M059J (cell line): ENCODE measurements at places on chromosomes 3 and 15. TPM values are rescaled to one million over a fixed set of nuclear protein-coding genes. Genes with fewer than 3 reads are reported as not detected.

GRCh38 chr3:115388166-115388565 lies 235.1 kb upstream of the GAP43 start:
- DNase-seq, result no peak

DNA sequence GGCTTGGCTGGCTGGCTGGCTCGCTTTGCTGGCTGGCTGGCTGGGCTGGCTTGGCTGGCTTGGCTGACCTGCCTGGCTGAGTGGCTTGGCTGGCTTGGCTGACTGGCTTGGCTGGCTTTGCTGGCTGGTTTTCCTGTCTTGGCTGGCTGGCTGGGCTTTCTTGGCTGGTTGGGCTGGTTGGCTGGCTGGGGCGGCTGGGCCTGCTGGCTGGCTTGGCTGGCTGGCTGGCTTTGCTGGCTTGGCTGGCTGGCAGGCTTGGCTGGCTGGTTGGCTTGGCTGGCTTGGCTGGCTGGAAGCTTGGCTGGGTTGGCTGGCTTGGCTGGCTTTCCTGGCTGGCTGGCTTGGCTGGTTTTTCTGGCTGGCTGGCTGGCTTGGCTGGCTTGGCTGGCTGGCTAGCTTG lies 435.6 kb downstream of the GOLGA6L6 start:
- DNase-seq, result peak; percentile 0

WDR53 gene
- total RNA-seq, result 10.4 and 16.2 TPM in 2 replicates

DNA sequence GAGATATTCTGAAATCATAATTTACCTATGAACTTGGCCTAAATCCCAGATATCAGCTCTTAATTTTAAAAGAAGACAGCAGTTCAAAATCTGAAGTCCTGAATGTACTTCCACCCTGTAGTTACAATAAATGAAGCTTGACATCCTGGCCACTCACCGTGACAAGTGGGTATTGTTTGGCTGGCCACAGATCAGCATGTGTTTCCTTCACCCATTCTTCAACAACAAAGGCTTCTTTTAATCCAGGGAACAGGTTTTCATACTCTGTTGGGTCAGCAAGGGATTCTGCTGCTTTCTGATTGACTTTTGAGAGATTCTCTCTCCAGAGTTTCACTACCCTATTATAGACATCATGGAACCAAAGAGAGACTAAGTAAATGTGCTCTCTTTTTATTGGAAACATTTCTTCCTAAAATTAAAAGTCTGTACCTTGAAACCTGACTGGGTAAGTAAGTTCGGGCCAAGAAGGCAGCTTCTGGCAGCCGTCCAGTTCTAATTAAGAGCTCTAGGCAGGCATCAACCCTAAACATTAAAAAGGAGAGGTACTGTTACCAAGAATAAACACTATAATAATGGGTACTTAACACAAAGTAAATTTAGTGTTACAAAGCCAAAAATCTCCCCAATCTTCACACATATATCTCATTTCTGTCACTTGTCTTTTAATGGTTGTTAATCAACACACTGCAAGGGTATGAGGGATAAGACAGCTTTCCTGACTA lies 15.2 kb downstream of the MRPS22 start:
- DNase-seq, result no peak

DNA sequence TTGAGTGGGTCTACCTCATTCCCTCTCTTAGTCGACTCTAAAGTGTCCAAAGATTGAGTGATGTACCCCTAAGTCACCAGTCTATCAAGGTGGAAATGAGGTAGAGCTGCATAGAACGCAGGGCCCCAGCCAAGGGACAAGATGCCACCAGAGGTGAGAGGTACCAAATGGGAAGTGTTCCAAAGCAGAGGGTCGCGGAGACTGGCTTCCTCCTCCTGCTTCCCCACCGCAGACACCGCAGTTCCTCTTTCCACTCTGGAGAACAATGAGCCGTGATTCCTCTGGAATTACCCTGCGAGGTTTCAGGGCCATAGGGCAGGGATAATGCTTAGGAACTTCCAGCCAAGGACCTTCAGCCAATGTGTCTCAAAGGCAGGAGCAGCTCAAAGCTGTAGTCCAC lies 55.8 kb downstream of the DAPK2 start:
- no peak for DNase-seq

C3orf22 gene
- total RNA-seq, result not detected in 2 replicates

- DNase-seq, result peak; percentile 75
These were observed 1.5 kb upstream of the MAPKBP1 start for GRCh38 chr15:41772720-41773331.

GRCh38 chr3:150495563-150496168 lies 50.6 kb downstream of the SERP1 start:
- DNase-seq, result peak; percentile 67

GRCh38 chr15:56242576-56243162 lies 1.0 kb downstream of the RFX7 start:
- peak; percentile 43 for DNase-seq

GOLGA8S gene
- total RNA-seq, result not detected in 2 replicates

CASR gene
- total RNA-seq, result not detected in 2 replicates

DNA sequence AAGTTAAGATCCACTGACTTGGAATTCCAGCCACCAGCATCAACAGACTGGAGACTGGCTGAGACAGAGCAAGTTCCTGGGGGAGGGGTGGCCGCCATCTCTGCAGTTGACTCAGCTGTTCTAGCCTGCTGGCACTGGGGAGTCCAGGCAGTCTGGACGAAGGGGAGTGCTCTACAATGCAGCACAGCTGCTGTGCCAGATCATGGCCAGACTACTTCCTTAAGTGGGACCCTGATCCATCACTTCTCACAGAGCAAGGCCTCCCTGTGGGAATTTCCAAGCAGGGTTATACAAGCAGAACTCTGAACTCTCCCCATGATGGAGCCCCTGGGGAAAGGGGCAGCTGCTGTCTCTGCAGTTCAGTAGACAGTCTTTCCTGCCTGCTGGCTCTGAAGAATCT lies 35.2 kb downstream of the PYGO1 start:
- peak; percentile 31 for DNase-seq
